ENCODE measurements at places on chromosomes 6 and 20.

DNA sequence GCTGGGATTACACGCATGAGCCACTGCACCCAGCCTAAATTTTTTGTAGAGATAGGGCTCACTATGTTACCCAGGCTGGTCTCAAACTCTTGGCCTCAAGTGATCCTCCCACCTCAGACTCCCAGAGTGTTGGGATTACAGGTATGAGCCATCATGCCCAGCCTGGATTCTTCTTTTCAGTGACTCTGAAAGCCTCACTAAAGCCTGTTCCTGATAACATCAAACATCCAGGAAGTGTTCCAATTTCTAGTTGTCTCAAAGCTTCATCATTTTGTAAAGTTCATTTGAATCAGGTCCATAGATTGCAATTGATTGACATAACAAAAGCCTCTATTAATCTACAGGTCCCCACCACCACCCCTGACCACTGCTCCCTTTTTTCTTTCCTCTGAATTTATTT, 29.2 kb upstream of the CHMP4B start:
- DNase-seq, result no peak

DNA sequence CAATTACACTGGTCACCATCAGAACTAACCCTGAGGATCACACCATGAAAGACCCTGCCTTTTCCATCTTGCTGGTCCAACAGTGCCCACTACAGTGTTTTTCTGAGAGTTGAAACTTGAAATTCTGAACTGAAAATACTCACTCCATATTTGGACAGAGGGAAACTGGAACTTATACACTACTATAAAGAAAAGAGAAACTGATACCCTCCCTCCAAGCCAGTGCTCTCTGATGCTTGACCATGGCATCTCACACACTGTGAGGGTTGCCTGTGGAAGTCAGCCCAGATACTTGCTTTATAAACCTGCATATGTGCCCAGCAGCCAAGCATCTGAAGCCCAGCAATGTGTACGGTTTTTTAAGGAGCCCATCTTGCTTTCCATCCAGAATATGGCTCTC, 108.7 kb downstream of the FOXA2 start:
- no peak for DNase-seq

DNA sequence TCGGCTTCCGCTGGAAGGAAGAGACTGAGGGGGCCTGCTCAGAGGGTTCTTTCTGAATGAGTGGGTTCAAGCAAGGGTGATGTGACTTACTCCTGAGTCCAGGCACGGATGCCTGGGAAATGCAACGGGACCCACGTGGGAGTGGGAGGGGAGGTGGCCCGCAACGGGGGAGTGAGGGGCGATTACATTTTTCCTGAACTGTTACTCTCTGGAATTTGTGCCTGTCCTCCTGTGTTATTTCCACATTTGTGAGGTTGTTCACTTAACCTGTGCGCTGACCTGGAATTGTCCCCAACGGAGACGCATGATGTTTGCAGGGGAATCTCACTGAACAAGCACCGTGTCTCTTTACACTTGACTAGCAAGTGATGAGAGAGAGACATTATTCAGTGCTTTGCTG, 209.4 kb downstream of the CDH4 start:
- no peak for DNase-seq

DNA sequence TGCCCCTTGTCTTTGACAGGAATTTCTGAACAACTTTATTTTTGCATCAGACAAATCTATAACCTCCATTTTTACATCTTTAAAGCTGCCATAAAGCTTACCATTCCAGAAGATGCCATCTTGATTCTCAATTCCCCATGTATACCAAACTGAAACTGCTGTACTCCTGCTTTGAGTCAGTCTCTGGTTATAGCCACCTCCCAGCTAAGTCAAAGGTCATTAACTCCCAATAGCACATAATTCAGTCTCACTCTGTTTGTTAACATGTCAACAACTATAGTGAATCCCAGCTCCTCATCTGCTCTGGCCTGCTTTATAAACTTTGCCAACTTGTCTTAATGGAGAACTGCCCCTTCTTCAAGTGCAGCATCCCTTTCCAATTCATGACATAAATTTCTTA, 343.6 kb downstream of the FRK start:
- no peak for DNase-seq

- no peak for DNase-seq
These were observed at the start of gene HDAC2 for GRCh38 chr6:113970805-113971676. Gene HDAC2, minus strand, starts transcription at chr6:113971148. Its CDS starts 240 bp downstream, at chr6:113970908.

DNA sequence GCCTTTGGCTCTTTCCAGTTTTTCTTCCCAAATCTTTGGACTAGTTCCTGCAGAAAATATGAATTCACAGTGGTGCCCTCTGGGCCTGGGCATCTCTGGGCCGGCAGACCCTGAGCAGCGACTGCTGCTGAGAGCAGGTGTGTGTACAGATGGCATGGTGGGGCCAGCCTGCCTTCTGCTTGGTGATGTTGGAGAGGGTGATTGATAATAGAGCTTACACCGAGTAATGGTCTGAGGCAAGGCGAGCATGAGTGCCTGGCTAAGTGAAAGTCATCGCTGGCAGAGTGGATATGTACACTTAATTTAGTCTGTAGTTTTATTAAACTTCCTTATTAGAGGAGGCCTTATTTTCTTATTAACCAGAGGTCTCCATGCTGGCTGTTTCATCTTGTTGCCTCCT, 156.9 kb downstream of the CDKAL1 start:
- DNase-seq, result no peak

GRCh38 chr6:155408231-155408630, 47.4 kb downstream of the NOX3 start:
- no peak for DNase-seq

DNA sequence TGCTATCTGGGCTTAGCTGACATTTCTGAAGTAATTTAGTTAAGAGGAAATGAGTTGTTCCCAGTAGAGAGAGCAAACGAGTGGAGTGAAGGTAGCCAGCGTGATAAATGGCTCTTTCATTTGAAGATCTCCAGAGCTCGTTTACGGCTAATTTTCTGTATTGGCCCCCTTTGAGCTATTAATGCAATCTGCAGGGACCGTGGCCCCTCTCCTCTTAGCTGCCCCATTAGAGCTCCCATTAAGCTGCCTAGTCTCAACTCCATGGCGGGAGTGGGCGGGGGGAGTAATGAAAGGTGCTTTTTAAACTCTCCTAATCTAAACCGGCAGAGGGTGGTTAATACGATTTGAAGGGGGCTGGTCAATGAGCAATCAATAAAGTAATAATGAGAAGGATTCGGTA, 12.5 kb downstream of the TFAP2B start:
- DNase-seq, result no peak

GRCh38 chr6:150445486-150445885, 76.7 kb downstream of the IYD start:
- DNase-seq, result no peak

DNA sequence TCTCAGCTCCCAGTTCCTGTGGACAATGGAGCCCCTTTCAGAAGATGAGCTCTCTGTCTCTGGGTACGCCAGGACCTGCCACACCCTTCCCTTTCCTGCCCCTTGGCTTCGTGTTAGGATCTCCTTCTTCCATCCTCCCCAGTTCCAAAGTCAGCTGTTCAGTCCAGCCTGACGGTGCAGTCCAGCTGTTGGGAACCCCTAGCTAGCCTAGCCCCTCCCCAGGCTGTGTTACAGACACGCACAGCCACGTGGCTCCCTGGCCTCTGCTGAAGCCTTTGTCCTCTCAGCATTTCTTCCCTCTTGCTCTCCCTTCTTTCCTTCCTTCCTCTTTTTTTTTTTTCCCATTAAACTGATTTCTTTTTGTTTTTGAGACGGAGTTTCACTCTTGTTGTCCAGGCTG, 12.4 kb upstream of the TFAP2C start:
- no peak for DNase-seq

- DNase-seq, result no peak
These were observed 10.8 kb downstream of the BACH2 start for GRCh38 chr6:90285611-90286381.

GRCh38 chr6:109069746-109070145, 24.9 kb downstream of the SESN1 start:
- DNase-seq, result no peak

DNA sequence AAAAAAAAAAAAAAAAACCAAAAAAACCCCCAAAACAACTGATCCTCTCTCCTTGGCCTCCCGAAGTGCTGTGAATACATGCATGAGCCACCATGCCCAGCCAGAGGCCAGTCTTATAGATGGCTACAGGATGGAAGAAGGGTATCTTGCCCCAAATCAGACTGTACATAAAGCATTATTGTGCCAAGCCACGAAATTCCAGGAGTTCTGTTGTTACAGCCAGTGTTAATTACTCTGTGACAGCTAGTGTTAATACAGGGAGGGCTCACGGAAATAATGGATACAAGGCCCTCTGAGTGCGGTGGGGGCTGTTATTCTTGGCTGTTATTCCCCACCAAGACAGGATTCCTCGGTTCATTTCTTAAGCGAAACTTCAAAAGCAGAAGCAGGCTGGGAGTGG, 1.4 kb upstream of the CLPSL2 start:
- no peak for DNase-seq

- no peak for DNase-seq
These were observed 11.5 kb upstream of the SSR1 start for GRCh38 chr6:7324520-7324919.

- no peak for DNase-seq
These were observed 853.8 kb downstream of the MAFB start for GRCh38 chr20:39835130-39835842.

GRCh38 chr6:108598305-108598863, 37.7 kb downstream of the FOXO3 start:
- DNase-seq, result no peak

DNA sequence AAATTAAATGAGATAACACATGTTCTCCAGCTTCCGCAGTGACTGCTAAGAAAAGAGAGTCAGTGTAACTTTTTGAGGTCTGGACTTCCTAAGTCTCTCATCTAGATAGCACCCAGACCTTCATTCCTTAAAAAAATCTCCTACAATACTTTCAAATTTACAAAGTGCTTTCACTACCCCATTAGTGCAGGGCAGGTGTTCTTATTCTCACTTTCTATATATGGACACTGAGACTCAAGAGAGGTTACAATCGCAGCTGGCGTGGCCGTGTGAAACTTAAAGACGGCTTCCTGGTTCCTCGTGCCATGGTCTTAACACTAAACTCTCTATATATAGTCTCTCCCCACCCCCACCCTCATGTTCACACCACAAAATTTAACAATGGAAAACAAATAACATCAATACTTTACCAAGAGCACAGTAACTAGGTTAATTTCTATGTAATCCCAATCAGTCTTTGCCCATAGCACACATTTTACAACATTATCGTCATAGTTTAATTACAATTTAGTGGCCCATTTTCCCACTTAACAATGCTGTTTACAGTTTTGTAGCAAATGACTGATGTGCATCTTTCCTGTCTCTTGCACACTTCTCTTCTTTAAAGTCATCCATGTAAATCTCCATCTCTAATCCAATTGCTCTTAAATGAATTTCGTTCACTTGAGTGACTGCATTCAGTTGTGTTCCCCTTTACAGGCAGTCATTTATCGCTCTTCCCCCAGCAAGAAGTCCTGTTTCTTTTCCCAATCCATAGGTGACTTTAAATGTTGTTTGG, 78.8 kb upstream of the ARID1B start:
- DNase-seq, result no peak

DNA sequence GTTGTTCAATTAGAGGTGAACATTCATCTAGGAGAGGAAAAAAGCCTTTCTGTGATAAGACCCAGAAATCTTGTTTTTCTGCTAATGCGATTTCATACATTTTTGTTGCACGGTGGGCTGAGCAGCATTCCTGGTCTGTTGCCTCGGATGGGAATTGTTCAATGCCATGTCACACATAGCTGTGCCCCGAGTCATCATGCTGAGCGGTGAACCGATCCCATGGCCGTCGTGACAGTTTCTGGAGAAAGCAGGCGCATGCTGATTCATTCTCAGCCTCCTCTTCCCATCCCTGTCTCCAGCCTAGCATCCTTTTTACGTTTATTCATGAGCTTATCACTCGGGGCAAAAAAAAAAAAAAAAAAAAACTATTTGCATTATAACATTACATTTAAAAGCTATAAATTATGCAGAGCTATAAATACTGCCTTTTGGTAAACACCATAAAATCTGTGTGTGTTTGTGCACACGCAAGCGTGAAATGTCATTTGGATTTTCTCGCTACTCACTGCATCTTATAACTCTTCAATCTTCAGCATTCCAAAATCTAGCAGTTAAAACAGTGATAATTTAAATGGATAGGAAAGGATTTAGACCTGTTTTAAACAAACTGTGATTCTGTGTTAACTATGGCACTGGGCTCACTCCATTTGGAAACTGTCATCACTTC, 58.9 kb upstream of the IFNGR1 start:
- DNase-seq, result no peak
